ENCODE measurements at places on chromosomes 5 and 9.

DNA sequence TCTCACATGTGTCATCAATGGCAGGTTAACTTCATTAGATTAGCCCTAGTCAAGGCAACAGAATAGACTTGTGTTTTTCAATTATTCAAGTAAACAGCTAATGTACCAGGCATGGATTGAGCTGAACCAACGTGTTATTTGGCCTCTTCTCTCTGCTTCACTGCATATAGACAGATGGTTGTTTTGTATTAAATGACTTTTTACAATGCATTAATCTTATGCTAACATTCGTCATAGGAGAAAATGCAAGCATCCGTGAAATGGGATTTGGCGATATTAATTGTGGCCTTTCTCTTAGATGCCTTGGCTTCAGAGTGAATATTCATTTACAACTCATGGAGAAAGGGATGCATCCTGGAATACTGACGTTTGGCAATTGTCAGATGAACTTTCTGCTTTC lies 208.0 kb downstream of the KCTD16 start:
- no peak for DNase-seq

DNA sequence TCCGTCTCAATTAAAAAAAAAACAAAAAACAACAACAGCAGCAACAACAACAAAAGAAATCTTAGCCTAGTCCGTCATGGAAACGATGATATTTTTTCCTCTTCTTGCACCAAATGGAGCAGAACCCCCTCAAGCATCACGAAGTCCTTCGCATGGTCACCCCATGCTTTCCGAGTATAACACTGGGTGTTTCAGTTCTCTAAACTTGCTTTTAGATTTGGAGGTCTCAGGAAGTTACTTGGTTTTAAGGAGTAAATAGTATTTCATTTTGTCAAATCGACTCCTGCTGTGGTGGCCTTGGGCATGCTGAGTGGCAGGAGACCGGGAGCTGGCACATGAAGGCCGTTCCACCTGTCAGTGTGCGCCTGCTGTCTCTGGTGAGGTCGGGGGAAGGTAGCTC lies 118.5 kb upstream of the CACNA1B start:
- DNase-seq, result no peak

DNA sequence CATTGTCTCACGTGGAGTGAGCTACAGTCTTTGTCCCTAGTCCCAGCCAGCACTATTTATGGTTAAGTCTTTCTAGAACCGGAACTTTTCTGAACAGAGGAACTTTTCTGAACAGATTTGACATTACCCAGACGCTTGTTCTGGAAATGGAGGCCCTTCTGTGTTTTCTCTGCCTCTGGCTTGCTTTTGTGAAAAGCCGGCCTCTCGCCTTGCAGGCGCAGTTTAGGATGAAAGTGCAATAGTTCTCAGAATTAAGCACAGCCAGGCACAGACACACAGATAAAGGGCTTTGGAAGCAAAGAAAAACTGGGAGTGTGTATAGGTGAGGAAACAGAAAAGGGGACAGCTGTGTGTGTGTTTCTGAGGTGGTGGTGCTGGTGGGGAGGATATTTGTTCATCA lies 5.9 kb downstream of the GDNF start:
- no peak for DNase-seq

- DNase-seq, result no peak
Measured at GRCh38 chr5:160904591-160904990, 52.6 kb upstream of the ATP10B start.

- no peak for DNase-seq
Measured at GRCh38 chr5:107817951-107818350, 147.2 kb upstream of the EFNA5 start.

DNA sequence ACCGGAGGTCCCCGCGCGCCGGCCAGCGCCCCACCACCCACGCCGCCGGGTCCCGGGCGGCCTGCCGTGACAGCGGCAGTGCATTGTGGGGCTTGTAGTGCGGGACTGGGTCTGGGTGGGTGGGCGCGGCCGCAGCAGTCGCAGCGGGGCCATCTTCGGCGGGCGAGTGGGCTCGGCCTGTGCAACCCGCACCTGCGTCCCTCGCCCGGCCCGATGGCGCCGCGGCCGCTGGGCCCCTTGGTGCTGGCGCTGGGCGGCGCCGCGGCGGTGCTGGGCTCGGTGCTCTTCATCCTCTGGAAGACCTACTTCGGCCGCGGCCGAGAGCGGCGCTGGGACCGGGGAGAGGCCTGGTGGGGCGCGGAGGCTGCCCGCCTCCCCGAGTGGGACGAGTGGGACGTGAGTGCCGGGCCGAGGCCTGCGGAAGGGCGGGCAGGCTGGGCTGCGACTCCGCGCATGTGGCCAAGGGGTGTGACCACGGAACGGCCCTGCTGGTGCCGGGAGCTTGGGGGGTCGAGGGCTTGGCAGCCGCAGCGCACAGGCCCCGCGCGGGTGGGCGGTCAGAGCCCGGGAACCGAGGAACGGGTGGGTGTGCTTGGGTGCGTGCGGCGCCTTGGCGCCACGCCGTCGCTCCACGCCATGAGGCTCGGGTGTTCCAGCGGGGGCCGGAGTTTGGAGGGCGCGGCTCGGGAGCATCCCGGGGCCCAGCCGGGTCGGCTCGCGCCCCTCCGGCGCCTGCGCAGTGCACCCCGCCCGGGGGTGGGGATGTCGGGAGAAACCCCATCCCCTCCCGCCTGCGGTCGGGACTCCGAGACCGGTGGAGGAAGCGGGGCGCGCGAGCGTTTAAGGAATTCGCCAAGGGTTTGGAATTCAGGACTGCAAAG lies at the start of gene ARL10:
ARL10 (plus strand) TSS at position 137 of the 881 bp plus-strand sequence; CDS start at position 214, 77 bp downstream.
- DNase-seq, result no peak

DNA sequence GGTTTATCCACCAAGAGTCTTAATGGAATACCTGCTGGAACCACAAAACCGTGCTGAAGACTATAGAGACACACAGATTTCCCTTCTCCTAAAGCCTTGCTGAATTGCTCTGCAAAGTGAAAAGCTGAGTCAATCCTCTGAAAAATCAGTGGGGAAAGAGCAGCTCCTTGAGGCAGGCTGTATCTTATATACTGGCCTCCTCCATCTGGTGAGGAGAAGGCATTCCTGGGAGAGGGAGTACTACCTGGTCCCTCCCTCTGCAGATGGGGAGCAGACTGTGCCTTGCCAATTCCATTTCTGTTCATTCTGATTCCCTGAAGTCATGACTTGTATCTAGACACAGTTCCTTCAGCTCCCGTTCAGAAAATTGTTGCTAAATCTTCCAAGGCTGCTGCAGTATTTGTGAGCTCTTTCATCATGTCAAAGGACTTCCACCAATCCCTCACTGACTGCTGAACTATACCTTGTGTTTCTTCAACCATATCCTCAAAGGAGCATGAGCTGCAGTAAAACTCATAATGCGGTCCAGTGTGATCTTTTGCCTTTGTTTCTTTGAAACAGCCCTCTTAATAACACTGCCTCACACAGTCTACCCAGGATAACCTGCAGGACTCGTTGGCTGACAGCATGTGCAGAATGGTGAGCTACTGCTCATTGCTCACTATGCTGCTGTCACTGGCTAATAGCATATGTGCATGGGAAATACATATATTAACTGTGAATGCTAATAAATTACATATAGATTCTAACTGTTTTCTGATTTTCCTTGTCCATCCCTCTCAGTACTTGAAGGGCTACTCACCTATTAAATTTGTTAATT lies 84.5 kb downstream of the FOXD1 start:
- no peak for DNase-seq

- no peak for DNase-seq
Measured at GRCh38 chr5:81829242-81829641, 78.3 kb upstream of the SSBP2 start.

DNA sequence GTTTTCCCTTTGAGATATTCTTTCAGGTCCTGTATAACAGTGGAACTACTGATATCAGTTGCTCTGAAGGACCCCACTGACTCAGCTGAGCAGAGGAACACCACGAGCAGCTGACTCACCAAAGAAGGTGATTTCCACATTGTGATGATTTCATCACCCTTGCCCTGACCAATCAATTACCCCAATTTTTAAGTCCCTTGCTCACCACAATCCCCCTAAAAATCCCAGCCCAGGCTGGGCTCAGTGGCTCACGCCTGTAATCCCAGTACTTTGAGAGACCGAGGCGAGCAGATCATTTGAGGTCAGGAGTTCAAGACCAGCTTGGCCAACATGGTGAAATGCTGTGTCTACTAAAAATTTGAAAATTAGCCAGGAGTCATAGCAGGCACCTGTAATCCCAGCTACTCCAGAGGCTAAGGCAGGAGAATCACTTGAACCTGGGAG lies 125.3 kb upstream of the ABCA1 start:
- no peak for DNase-seq

DNA sequence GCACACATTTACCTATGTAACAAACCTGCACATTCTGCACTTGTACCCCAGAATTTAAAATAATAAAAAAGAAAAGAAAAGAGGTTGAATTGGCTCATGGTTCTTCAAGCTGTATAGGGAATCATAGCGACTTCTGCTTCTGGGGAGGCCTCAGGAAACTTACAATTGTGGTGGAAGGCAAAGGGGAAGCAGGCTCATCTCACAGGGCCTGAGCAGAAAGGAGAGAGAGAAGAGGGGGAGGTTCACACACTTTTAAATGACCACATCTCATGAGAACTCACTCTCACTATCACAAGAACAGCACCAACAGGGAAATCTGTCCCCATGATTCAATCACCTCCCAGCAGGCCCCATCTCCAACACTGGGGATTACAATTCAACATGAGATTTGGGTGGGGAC lies 214.6 kb downstream of the CDK5RAP2 start:
- DNase-seq, result no peak

GRCh38 chr5:90654215-90654614 lies 95.6 kb downstream of the ADGRV1 start:
- DNase-seq, result no peak

GRCh38 chr5:139670369-139671095 lies 22.4 kb downstream of the CXXC5 start:
- no peak for DNase-seq
